ENCODE measurements at places on chromosomes 12 and 14.

DNA sequence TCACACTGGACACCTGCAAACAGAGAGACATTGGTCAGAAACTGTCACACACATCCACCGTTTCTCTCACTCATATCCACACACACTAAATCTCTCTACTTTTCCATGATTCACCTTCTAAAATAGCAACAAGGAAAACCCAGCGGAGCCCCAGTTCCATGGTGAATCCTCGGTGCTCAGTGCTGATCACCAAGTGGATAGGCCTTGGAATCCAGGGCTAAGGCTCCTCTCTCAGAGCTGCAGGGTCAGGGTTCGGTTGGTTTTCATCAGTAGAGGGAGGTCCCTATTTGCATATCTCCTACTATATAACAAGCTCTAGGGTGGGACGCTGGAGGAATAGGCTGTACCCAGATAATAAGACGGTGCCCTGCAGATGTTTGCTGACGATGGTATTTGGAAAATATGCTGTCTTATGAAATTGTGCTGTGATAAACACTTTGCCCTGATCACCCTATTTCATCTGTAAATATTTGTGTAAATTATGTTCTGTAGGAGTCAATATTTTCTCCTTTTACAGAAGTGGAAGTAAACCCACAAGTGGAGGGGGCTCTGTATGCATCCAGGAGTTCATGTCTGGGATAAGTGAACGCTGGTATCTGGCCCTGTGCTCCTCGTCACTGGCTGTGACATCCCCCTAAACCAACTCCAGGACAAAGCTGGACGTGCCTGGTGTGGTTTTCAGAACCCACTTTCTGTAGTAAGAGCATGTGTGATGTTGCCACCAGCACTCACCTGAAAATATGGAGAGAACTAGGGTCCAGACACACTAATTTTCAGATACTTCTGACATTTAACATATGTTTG, 709.2 kb downstream of the TMEM121 start:
- DNase-seq = no peak

GRCh38 chr14:98766818-98767217, 505.2 kb downstream of the BCL11B start:
- no peak for DNase-seq

DNA sequence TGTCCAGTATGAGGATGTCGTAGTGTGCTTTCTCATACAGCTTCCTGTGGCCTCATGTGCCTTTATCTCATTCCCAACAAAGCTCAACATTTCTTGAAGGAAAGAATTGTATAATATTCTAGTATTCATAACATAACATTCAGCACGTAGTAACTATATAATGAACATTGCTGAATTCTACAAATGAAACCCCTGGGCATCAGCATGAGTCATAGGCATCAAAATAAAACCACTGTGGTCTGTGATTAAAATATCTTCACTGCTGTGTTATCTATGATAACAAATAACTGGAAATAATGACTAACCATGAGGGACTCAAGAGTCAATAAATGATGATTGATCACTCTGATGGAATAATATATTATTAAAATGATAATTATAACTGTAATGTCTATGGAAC, 255.2 kb downstream of the EMP1 start:
- no peak for DNase-seq

DNA sequence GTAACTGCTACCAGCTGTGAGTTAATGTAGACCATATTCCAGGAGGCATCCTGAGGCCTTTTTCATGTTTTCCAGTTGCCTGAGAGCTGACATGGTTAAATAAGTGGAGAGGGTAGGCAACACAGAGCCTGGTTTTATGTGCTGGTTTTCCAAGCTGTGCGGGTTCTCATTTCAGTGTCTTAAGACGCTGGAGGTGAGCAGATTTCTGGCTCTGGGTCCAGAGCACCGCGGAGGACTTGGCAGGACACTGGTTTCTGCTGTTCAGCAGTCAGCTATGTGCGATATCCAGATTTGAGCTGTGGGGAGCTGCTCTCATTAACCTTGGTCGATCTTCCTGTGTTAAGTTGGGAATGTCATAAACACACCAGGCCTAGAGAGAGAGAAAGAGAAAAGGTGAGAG, 680.8 kb downstream of the BCL11B start:
- no peak for DNase-seq

DNA sequence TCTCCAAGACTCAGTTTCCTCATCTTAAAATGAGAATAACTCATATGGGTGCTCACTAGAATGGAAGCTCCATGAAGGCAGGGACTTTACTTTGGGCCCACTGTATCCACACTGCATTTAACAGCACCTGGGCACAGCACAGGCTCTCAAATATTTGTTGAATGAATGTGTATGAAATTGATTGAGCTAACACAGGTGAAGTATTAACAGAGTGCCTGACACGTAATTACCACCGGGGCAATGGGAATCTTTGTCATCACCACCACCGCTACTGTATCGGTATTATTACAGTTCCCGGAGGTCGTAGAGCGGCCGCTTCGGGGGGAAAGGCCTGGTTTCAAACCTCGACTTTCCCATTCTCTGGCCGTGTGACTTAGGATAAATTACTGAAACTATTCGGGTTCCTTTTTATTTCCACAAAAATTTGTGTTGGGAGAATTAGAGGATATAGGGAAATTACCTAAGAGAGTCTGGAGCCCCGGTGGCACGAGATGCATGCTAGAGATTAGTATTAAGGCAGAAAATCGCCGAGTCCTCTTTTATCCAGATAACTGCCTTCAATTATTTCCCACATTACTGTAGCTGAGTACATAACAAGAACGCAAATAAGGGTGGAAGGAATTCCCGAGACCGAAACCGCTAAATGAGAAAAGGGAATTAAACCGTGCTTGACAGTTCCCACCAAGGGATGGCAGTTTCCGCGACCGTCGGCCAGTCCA, 1.0 kb upstream of the RIC8B start:
- no peak for DNase-seq

GRCh38 chr14:100333827-100334226, 10.7 kb downstream of the SLC25A47 start:
- no peak for DNase-seq

GRCh38 chr14:90453401-90453951, 56.6 kb downstream of the CALM1 start:
- DNase-seq = no peak

DNA sequence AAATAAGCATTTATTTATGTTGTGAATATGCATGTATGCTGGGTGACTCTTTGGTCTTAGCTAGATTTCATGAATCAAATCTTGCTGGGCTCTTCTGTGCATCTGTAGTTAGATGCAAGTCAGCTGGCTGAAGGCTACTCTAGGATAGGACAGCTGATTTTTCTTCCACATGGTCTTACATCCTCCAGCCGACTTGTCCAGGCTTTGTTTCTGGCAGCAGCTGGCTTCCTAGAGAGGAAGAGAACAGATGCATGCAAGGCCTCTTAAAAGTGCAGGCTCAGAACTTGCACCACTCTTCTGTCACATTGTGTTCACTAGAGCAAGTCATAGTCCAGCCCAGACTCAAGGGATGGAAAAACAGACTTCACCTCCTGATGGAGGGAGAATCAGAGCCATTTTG, 435.4 kb upstream of the STXBP6 start:
- DNase-seq = no peak

DNA sequence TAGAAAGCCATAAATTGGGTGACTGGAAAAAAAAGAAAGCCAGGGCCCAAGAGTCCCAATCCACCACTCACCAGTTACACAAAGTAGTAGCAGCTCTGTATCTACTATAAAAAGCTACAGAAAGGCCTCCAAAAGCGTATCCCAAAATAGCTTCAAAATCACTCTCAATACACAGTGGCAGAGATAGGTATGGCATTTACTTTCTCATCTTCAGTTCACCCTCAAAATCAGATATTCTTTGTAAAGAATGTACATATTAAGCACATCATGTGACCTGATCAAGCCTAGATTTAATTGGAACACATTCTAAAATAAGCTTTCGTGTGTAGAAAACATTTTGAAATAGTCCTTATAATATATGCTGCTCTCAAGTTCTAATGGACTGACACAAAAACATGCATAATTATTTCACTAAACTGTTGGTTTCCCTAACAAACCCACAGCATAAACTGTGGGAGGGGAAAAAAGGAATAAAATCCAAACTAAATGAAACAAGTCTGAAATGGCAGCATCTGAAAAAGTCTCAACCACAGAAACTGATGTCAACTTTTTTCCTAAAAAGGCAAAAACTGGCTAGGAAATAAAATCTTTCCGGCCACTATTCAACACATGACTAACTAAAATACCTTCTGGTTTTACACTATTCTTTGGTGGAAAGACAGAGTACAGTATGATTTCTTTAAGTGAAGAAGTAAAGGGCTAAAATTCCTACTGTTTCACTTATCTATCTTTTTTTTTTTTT, 25.9 kb downstream of the UBE2N start:
- DNase-seq = no peak
